ENCODE measurements at places on chromosomes 7 and 10.

- DNase-seq = no peak
Observed at GRCh38 chr10:2919016-2919415, 148.3 kb upstream of the PFKP start.

- no peak for DNase-seq
Observed at GRCh38 chr10:125707541-125708468, 11.7 kb upstream of the EDRF1 start.

GRCh38 chr7:85699482-85699881 is 512.6 kb upstream of the SEMA3D start:
- peak; percentile 29 for DNase-seq

GRCh38 chr10:62390497-62391176 is 16.5 kb downstream of the ZNF365 start:
- no peak for DNase-seq

DNA sequence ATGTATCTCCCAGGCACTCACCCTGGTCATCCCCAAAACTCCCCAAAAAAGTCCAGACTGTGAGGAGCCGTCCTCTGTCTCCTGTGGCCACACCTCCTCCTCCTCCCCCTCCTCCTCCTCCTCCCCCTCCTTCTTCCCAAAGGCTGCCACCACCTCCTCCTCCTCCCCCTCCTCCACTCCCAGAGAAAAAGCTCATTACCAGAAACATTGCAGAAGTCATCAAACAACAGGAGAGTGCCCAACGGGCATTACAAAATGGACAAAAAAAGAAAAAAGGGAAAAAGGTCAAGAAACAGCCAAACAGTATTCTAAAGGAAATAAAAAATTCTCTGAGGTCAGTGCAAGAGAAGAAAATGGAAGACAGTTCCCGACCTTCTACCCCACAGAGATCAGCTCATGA is 7.1 kb downstream of the LMOD2 start:
- no peak for DNase-seq

GRCh38 chr7:139708541-139708940 is 69.3 kb downstream of the HIPK2 start:
- peak; percentile 30 for DNase-seq

- DNase-seq = no peak
Observed at GRCh38 chr7:15747301-15747700, 60.8 kb upstream of the MEOX2 start.

DNA sequence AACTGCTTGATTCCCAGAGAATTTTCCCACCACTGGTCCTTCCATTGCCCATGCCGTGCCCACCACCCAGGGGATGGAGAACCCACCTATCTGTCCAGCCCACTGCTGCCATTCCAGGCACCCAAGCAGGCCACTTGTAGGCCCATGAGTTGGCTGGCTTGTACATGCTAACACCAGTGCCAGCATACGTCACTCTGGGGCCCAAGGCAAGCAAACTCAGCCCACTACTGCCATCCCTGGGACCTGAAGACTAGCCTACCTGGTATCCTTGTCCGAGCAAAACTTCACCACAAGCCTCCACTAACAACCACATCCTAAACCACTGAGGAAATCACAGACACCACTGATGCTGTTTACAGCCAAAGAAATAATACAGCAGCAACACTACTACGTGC is 44.7 kb upstream of the CDK6 start:
- no peak for DNase-seq

DNA sequence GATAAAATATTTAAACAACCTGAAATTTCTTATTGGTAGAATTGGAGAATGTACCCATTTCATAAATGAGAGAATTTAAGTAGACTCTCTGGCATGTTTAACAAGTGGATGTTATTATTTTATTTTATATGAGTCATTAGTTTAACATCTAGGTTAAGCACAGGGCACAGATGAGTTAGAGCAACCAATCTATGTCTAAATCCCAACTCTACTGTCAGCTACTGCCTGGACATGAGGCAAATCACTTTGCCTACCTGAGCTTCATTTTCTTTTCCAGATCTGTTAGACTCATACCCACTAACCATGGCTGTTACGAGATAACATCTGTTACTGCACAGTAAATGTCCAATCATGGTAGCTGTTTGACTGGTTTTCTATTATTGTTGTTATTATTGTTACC is 251.1 kb downstream of the INHBA start:
- DNase-seq = no peak

GRCh38 chr10:19629567-19629966 is 186.7 kb upstream of the PLXDC2 start:
- DNase-seq = no peak

DNA sequence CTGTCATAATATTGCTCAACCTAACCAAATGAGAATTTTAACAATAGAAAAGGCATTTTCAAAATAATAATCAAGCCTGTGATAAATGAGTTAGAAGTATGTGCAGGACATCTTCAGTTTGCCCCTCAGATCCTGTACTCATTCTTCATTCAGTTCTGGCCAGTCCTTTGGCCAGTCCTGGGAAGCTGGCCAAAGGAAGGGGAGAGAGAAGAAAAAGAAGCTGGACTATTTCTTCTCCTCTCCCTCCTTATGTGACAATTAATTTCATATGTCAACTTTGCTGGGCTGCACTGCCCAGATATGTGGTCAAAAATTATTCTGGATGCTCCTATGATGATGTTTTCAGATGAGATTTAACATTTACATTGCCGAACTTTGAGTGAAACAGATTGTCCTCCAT is 31.6 kb upstream of the ITGB8 start:
- DNase-seq = no peak

GRCh38 chr10:22265839-22266537 is 48.2 kb upstream of the EBLN1 start:
- no peak for DNase-seq

- no peak for DNase-seq
Observed at GRCh38 chr7:148014001-148014400, 576.6 kb upstream of the C7orf33 start.

DNA sequence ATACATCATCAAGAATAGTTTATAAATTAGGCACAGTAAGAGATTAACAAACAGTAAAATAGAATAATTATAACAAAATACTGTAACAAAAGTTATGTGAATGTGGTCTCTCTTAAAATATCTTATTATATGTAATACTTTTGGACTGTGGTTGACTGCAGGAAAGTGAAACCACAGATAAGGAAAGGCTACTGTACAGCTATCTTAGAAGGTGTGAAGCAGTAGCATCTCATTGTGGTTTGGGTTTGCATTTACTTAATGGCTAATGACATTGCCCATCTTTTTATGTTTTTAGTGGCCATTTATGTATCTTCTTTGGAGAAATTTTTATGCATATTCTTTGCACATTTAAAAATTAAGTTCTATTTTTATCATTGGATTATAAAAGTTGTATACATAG is 296.4 kb upstream of the MAGI2 start:
- DNase-seq = no peak

DNA sequence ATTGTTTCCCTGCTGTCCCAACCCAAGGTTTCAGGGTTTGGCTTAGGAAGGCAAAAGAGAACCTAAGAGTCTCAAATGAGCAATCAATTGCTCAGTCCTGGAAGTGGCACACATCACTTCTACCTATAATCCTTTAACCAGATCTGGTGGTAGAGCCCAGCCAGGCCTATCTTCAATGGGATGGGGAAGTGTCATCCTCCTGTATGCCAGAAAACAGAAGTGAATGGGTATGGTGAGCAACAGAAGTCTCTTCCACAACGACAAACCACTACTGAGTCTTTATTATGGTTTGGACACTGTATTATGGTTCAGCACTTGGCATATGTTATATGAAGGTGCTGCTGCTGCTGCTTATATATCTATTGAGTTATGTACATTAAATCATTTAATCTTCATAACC is 3.0 kb upstream of the AKR1B1 start:
- DNase-seq = no peak

- peak; percentile 49 for DNase-seq
Observed at GRCh38 chr7:113649556-113649955, 269.3 kb downstream of the PPP1R3A start.

DNA sequence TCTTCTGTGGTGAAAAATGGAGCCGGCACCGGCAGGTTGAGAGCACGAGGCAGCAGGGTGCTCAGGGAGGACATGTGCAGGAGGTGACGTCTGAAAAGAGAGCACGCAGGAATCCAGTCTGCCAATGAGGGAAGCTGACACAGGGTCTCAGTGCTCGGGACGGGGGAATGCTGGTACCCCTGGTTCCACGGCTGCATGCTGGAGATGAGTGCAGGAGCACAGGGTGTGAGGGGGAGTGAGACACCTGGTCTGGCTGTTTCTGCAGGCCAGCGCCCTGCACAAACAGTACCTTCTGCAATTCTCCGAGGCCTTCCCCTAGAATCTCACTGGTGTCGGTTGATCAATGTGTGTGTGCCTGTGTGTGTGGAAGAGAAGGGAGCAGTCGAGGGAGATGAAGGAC is 72.7 kb downstream of the VOPP1 start:
- DNase-seq = no peak

DNA sequence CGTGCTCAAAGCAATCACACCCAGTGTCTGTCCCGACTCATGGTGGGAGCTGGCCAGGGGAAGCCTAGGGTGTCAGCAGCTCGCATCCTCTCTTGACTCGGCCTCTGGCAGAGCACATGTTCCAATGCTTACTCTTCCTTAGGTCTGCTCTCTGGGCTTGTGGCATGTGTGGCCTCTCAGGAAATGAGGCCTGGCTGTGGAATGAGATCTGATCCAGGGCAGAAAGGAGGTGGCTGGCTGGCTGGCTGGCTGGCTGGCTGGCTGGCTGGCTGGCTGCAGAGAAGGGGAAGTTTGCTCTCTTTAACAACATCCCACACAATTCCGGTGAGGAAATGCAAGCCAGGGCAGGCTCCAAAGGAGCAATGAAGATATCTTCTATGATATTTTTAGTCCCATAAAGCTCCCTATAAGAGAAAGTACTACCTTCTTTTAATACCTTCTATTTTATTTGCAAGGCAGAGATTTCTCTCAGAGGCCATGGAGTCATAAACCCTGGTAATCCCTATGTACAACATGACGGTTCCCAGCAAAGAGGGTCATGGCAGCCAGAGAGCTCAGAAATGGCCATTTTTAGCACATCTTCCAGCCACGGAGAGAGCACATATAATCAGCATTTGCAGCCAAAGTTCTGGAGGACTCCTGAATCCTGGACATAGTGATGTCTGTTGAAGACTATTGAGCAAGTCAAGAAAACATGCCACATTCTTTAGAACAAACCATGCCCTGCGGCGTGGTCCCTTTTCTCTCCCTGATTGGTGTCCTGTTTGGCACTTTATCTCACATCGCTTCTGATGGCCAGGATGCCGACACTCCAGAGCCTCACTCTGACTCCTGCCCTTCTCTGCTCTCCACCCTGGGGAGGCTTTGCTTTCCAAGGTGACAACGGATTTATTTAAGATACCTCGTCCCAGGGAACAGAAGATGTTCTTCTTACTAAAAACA is 153.7 kb downstream of the FANK1 start:
- DNase-seq = no peak

Data from NCI-H526 treated with DMSO at 0.1 percent for 48 hours (cell line).